Smooth muscle cell of the brain vasculature (primary cell): ENCODE measurements at places on chromosomes 2 and 18.

GRCh38 chr18:58196881-58197872 is 153.2 kb downstream of the NEDD4L start:
- DNase-seq = no peak

- no peak for DNase-seq
These were observed 22.7 kb downstream of the LYPD6B start for GRCh38 chr2:149061133-149061745.

DNA sequence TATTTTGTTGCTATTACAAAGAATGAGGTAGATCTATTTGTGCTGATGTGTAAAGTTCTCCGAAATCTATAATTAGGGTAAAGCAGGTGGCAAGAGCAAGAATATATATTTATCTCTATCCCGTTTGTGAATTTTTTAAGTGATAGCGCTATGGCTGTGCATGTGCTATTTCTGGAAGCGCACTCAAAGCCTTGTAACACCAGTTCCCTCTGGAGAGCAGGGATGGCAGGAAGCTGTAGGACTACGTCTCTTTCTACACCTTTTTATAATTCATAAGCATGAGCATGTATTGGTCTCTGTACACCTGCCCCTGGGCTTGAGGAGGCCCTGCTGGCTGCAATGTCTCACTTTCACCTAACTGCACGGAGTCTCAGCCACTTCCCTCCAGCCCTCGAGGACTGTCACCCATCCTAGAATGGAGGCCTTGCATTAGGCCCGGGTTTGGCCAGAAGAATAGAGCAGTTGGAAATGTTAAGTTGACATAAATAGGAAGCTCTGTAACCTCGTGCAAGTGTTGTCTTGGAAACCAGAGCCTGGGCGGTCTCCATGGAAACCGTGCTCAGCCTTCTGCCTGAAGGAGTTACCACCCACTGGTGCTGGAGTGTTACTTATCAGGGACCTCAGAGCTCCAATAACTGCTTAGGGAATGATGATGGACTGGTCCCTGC is 20.9 kb downstream of the ITM2C start:
- no peak for DNase-seq

DNA sequence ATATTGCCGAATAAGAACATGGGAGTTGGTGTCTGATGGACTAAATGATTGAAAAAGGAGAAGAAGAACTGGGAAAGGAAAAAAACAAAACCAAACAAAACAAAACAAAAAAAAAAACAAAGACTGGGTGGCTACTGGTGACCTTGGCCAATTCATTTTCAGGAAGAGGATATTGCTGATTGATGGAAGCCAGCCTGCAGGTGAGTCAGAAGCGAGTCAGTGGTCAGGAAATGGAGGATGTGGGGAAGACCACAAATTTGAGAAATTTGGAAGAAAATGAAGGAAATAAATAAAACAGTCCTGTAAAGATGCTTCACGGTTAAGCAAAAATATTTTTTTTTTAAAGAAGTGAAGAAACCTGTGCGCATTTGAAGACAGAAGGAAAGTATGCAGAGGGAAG is 296.9 kb downstream of the ZNF521 start:
- no peak for DNase-seq

- no peak for DNase-seq
These were observed 124.2 kb downstream of the CLIP4 start for GRCh38 chr2:29239209-29239960.

- DNase-seq = no peak
These were observed 1.4 kb upstream of the SERTAD2 start for GRCh38 chr2:64655018-64655664.

DNA sequence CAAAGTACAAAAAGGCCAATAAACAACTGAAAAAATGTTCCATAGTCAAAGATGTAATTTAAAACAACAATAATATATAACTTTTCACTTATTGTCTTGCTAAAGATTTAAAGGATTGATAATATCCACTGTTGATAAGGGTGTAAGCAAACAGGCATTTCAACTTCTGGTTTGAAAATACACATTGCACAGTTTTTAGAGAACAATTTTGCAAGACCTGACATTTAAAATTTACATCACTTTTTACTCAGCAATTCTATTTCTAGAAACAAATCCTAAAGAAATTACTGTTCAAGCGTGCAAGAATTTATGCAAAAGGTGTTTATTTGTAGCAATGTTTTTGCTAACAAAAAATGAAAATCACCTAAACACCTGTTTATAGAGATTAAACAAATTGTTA is 120.4 kb downstream of the TDRD15 start:
- no peak for DNase-seq

DNA sequence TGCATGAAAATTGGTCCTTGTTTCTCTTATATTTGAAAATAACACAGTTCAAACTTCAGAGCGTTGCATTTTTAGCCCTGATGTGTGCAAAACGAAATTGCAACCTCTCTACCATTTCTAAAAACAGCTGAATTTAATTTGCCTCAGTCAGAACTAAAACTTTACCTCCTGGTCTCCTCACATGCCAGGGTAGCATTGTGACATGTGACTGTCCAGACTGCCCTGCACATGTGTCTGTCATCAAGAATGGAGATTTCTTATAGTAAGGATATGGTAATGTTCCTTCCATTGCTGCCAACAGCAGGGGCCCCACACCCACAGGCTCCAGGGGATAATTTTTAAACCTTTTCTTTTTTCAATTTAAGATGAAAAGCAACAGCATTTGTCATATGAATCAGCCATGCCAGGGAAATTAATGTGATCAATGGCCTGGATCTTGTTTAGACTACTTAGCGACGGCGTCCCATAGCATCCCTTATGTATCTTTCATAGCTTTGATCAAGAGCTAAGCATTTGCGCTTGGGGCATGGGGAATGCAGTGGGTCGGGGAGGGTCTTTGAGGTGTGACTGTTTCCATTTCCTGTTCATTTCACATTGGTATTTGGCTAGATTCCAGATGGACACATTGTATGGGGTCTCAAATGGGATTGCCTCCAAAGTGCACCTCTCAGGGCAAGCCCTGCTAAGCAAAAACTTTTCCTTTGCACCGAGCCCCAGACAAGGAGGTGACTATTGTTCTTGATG is 92.4 kb upstream of the RASGRP3 start:
- no peak for DNase-seq

DNA sequence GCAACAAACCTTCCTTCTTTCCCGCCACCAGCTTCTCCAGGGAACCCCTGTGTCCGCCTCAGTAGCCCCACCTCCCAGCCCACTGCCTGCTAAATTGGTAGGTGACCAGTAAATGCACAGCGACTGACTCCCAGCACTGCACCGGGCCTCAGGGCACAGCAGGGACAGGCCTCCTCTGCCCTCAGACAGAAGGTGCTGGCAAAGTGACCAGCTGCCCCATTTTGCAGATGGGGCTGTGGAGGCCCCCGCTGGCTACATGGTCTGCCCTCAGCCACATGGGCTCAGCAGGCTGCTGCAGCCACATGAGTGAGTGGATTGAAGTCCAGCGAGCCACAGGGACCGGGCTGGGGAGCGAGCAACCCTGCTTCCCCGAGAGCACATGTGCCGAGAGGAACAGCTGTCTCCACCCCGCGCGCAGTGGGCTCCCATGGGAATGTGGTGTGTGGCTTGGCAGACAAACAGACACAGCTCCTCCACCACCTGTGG is 7.8 kb upstream of the NPPC start:
- DNase-seq = no peak

- peak; percentile 18 for DNase-seq
These were observed 274.7 kb downstream of the RNF144A start for GRCh38 chr2:7191932-7192331.
